ENCODE measurements at places on chromosomes 1 and 21.

DNA sequence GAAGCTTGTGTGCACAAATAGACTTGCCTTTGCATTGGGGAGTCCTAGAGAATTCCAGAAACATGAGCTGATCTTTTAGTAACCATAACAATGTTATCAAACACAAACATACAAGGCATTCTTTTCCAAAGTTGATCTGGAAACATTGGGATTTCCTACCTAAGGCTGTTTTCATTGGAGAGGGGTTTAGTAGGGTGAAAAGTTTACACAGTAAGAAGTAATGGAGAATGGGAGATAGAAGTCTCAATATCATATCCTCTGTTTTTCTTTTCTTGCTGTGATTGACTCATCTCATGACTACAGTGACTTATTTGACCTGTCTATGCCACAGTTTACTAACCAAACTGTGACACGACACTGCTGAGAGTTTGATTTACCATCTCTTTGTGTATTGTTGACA, 65.6 kb upstream of the PLA2G4A start:
- DNase-seq, result no peak

- DNase-seq, result no peak
Measured at GRCh38 chr1:52569449-52570210, 16.7 kb upstream of the TUT4 start.

DNA sequence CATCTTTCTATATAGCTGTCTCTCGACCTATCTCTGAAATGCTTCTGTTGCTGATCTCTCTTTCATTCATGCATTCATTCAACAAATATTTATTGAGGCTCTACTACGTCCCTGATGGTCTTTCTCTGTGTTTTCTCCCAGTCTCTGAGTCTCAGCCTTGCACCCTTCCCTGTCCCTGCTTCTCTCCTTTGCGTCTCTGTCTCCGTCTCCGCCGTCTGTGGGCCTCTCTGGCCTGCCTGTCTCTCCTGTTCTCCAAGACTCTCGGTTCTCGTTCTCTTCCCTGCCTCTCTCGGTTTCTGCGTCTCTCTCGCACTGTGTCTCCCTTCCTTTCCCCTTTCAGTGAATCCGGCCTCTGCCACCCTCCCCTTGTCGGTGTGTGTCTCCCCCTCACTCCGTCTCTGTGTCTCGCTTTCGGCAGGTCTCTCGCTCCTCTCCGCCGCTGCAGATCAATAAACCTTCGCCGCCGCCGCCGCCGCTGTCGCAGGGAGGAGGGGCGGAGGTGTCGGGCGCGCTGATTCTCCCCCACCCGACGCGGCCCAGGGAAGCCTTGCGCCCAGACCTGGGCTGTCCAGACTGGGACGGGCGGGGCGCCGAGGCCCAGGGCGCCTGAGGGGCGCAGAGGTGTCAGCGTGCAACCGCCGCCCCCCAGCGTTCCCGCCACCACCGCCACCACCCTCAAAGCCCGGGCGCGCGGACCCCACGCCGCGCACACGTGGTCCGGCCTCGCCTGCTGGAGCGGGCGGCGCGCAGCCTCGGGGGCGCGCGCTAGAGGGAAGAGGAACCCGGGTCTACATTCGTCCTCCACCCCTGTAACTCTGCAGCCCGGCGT, 3.0 kb downstream of the EFNA3 start:
- no peak for DNase-seq

GRCh38 chr1:101444381-101444780, 207.6 kb downstream of the S1PR1 start:
- DNase-seq, result no peak

DNA sequence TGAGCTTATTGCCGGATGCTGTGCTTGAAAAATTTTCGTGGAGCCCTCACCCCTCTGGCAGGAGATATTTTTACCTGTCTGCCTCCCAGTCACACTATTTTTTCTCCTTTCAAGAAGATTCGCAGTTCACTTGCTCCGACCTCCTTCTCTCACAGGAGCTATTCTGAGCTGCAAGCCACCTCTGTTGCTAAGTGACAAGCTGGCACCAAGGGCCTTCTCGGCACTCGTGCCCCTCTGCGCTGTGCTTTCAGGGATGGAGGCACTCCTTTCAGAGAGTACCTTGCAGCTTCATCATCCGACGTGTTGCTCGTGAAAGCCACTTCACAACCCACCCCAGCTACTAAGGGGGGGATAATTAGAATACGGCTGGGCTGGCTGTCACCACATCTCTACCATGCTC, 11.6 kb downstream of the SLC6A17 start:
- DNase-seq, result no peak

GRCh38 chr1:59761443-59761842, 53.3 kb upstream of the HOOK1 start:
- no peak for DNase-seq

DNA sequence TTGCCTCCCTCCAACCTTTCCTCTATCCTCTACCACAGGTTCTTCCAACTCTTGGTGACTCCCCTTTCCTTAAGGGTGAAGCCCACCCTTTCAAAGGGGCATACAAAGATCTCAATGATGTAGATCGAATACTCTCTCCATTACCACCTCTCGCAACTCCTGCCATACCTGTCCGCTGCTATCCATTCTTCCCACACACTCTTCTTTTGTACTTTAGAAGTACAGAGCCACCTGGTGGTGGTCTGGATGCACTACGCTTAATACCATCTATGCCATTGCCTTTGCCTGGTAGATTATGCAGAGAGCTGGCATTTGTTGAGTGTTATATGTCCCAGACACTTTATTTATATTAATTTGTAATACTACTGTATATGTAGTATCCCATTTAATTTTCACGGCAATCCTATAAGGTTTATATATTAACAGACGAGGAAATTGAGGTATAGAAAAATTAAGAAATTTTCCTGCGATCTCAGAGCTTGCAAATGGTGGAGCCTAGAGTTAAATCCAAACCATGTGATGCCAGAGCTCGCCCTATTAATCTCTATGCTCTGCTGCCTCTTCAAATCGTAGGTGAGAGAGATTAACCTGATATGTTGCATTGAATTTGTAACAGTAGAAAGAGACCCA, 22.9 kb downstream of the TSHB start:
- DNase-seq, result peak; percentile 68

DNA sequence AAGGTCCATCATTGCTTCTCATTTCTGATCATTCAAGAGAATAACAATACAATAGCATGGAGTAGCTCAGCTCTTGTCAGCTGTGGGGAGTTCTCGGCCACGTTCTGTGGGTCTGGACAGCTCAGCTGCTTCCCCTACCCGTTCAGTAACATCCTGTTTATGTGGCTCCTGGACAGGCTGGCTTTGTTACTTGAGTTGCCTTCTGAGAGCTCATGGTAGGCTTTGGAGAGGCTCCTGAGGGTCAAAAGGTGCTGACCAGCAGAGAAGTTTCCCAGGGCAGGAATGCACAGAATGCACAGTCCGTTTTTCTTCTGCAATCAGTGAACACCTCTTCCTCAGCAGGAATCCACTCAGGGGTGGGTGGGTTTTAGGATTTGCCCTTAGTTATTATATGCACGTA, 36.0 kb downstream of the KAZN start:
- DNase-seq, result no peak

DNA sequence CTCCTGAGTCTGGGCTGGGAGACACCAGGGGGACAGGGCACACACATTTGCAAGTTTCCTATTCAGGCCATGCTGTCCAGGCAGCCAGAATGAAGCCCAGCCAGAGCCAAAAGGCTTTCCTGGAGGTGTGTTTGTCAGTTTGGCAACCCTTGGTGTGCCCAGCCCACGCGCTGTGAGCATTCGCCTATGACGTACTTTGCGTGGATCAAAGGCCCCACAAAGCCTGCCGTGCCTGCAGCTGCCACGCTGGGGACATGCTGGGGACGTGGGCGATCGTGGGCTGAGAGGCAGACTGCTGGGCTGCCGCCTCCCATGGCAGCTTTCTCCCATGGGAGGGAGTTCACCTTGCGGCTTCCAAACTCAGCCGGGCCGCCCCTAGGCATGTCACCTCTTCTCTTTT, 57.5 kb downstream of the CD247 start:
- no peak for DNase-seq

- DNase-seq, result no peak
Measured at GRCh38 chr21:32955311-32956060, 70.2 kb upstream of the OLIG2 start.

DNA sequence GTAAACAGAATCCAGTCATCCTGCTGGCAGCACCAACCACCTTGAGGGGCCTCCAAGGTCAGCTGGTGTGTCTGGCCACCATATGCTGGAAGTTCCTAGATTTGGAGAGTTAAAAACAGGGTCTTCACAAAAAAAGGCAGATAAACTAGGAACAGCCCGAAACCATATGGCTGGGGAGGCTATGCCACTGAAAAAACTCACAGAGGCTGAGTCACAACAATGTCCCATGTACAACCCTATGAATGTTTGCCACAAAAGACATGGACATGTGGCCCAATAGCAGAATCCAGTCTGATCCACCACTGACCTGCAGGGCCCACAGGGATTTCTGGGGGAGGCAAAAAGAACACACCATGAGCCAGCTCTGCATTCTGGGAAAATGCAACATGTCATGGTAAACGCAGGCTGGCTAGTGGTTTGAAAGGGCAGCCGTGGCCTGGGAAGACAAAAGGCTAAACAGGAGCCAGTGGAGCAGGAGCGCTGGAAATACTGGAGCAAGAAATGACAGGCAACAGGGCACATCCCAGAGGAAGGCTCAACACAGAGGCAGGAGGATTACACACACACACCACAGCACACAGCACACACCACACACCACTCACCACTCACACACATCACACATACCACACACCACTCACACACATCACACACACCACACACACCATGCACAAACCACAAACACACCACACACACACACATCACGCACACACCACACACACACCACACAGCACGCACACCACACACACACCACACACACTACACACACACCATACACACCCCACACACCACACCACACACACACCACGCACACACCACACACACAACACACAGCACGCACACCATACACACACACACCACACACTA, 55.4 kb downstream of the HSF2BP start:
- no peak for DNase-seq

DNA sequence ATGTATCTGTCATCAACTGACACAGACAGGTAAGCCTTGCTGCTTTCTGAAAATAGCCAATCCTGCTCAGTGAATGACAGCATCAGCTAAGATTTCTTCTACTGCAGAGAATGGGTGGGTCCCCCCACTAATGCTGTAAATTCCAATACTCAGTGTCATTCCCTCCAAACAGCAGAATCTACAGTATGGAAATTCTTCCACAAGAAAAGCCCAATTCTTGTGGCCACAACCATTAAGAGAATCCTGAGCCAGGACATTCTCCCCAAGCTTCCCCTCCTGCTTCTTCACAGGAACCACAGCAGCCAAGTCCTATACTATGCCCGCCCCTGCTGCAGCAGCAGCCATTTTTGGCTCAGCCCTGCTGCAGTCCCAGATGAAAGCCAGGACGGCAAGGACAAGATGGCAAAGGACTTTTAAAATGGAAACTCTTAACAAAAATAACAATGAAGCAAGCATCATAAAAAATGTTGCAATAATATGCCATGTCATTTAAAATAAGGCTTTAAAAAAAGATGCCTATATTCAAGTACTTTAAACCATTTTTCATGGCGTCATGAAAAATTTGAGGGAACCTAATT, 26.8 kb downstream of the EIF4G3 start:
- peak; percentile 27 for DNase-seq

DNA sequence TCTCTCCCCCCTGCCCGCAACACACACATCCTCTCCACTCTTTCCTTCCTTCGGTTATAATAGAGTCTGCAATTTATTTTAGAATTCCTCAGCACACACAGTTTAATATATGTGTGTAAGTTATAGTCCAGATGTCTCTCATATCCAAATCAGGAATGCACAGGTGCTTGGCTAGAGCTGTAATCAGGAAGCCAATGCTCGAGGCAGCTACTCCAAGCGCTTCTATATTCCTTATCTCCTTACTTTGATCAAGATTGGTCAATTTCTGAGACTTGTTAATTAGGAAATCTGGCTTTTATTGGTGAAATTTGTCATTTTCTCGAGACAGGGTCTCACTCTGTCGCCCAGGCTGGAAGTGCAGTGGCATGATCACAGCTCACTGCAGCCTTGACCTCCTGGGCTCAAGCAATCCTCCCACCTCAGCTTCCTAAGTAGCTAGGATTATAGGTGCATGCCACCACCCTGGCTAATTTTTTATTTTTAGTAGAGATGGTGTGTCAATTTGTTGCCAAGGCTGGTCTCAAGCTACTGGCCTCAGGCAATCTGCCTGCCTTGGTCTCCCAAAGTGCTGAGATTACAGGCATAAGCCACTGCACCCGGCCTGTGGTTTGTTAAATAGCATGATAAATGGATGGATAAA, 27.7 kb downstream of the RPL5 start:
- DNase-seq, result no peak

GRCh38 chr1:99119188-99119587, 114.5 kb upstream of the PLPPR5 start:
- DNase-seq, result peak; percentile 93

GRCh38 chr1:17439250-17440073, at the start of gene RCC2:
Gene RCC2, minus strand, starts transcription at chr1:17439677. Its CDS starts 1,163 bp downstream, at chr1:17438514.
- peak; percentile 84 for DNase-seq

- DNase-seq, result peak; percentile 69
Measured at GRCh38 chr1:109530457-109531087, 9.1 kb upstream of the GPR61 start.

DNA sequence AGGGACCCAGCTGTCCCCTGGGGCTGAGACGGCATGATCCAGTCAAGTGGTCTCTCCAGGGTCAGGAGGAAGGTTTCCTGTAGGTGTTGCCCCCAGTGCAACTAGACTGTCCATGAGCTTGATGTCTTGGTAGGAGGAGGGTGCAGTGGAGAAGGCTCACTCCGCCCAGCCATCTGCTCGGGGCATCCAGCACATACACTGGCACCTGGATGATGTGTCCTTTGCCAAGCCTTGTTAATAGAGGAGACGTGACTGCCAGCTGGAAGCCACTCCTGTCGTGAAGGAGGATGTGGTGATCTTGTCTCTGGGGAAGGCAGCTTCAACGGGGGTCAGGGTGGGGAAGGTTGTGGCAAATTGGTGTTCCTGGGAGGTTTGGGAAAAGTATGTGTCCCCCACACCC, 6.2 kb downstream of the DISP3 start:
- DNase-seq, result peak; percentile 89

- DNase-seq, result no peak
Measured at GRCh38 chr1:77889671-77890070, 1.2 kb downstream of the NEXN start.

DNA sequence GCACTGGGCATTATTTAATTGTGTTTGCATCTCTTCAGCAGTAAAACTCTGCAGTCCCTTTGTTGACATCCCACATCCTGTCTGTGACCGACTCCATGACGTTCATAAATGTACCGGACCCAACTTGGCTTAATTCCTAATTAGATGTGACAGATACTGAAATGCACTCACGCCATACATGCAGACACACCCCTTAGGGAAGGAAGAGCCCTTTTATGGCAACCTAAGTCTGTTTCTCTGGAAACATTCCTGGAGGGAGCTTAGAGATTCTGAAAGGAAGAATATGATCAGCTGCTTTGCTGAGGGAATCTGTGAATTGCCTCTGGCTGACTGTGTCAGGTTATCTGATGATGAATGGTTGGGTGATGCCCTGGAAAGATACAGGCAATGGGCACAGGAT, 33.4 kb downstream of the ADAMTS5 start:
- DNase-seq, result no peak

- peak; percentile 55 for DNase-seq
Measured at GRCh38 chr1:216688127-216688657, 35.0 kb downstream of the ESRRG start.

GRCh38 chr1:184160236-184160635, 108.7 kb downstream of the TSEN15 start:
- DNase-seq, result no peak

- no peak for DNase-seq
Measured at GRCh38 chr1:156914440-156914856, 6.0 kb upstream of the LRRC71 start.
